ENCODE measurements at places on chromosomes 6 and 20.

DNA sequence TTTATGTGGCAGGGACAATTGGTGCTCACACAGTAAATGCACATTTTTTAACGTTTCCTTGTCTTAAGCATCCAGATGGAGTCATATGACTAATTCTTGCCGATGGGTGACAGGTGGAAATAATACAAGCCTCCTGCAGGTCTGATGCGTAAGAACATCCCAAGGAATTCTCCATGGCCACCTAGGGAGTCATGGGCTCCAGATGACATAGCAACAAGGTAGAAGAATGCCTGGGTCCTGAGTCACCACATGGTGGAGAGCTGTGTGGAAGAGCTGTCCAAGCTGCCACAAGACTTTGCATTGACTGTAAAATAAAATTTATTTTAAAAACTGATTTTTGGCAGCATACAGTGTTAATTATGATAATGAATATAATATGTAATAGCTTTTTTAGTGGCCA lies 77.0 kb upstream of the MAP3K7 start:
- DNase-seq: no peak

- no peak for DNase-seq
These were observed 16.8 kb downstream of the RIPK1 start for GRCh38 chr6:3085074-3085473.

DNA sequence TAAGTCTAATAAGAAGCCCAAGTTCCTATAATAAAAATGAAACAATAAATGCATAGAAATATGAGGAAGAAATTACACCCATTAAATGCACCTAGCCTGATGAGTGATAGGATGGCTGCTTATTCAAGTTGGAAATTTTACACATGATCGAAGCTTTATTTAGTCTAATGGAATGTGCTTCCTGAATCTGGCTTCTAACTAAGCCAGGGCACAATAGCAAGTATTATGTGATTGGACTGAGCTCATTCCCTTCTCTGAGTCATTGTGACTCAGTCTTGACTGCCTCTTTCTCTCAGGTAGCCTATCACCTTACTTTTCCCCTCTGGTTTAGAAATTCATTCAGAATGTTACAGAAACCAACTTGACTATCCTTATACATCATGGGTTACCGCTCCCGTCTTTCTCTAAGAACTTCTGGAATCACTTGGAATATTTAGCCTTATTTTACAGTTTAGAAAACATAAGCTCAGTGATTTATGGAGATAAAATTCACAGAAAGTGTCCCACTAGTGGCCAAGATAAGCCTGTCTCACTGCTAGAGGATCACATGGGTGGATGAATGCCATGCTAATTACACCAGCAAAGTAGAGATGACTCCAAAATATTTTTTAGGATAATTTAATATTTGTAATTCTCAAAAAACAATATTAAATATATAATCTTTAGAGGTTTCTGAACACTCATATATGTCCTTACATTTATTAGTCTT lies 505.3 kb upstream of the JAG1 start:
- DNase-seq: no peak

DNA sequence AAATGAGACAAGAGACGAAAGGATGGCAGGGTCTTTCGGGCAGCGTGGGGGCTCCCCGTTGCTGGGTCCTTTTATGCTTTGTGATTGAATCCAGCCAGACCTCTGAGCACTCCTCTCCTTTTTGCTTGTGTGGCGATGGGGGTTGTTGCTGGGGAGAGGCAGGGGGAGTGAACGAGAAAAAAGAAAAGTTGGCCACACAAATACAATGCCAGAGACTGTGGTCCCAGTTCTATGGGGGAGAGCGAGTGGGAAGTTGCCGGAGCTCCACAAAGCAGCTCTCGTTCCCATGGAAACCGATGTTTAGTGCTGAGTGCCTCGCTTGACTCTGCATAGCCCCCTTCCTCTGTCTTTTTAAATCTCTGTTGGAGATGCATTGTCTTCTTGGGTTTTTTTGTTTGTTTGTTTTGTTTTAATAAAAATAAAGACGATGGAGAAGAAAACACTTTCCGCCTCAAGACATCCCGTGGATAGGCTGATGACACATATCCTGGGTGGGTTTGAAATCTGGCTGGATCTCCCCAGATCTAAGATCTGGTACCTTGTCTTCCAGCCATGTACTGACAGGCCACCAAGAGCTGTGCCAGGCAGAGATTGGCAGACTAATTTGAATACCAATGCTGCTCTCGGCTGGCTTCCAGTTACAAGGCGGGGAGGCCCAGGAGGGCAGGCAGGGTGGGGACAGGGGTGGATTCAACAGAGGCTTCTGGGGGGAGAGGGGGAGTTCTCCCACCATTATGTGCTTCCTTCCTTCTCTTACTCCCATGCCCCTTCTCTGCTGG lies 529.3 kb downstream of the QKI start:
- DNase-seq: no peak

DNA sequence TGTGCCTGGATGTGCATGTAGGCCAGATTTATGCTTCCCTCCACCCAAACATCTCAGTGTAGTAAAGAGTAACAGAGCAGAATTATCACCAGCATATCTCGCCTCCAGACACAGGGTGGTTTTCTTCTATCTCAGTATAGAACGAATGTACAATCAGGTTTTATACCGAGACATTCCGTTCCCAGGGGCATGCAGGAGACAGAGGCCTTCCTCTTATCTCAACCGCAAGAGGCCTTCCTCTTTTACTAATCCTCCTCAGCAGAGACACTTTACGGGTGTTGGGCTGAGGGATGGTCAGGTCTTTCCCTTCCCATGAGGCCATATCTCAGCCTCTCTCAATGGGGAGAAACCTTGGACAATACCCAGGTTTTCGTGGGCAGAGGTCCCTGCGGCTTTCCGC lies 36.4 kb upstream of the MC3R start:
- no peak for DNase-seq
